Stomach (tissue), 19 donors: ENCODE measurements at places on chromosomes 12 and 14.
A peak's percentile ranks its signal among the peaks of the same experiment; 100 is the strongest.

- no peaks in the 10 kb centered on the region for H3K27me3 ChIP-seq
- H3K36me3 ChIP-seq, result peaks cover 48% of the 10 kb centered on the region
- no peak overlapping the region for H3K27ac ChIP-seq
- H3K4me3 ChIP-seq, result no peak overlapping the region
- H3K4me1 ChIP-seq, result peaks cover 14% of the 10 kb centered on the region
- DNase-seq, result no peak
Observed at GRCh38 chr12:6664902-6665301, 2.0 kb upstream of the ING4 start.

- no peaks in the 10 kb centered on the region for H3K27me3 ChIP-seq
- peak overlapping the region; percentile 95 for H3K27ac ChIP-seq
- no peak overlapping the region for H3K4me3 ChIP-seq
- peaks cover 73% of the 10 kb centered on the region for H3K4me1 ChIP-seq
- peak; percentile 91 for DNase-seq
Observed at GRCh38 chr12:109462868-109463692, 14.0 kb downstream of the KCTD10 start.

- no peak overlapping the region for H3K27ac ChIP-seq
- H3K27me3 ChIP-seq, result no peaks in the 10 kb centered on the region
- no peaks in the 10 kb centered on the region for H3K36me3 ChIP-seq
- H3K4me3 ChIP-seq, result no peak overlapping the region
Observed at GRCh38 chr14:77986773-77987172, 183.4 kb upstream of the NRXN3 start.

GRCh38 chr14:50395448-50395847 is 1.2 kb downstream of the CDKL1 start:
- peaks cover 35% of the 10 kb centered on the region for H3K4me1 ChIP-seq
- no peaks in the 10 kb centered on the region for H3K27me3 ChIP-seq
- peak overlapping the region; percentile 90 for H3K27ac ChIP-seq
- H3K36me3 ChIP-seq, result no peaks in the 10 kb centered on the region
- peak overlapping the region; percentile 67 for H3K4me3 ChIP-seq
- DNase-seq, result no peak

DNA sequence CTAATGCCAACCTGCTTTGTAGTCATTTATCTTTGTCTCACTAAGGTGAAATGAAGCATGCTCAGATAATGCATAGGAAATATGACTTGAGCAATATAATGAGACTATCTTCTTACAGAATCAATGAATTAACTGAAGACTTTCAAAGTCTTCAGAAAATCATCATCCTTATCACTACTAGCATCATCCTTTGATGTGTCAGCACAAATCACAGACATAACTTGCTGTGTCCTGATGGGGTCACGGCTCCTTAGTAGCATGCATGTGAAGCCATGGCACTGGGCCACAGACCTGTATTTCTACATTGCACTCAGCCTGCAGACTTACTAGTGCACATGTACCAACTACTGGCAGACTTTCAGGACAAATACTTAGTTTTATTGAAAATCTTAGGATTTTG is 18.9 kb downstream of the TMEM260 start:
- no peak overlapping the region for H3K27ac ChIP-seq
- no peak for DNase-seq
- H3K27me3 ChIP-seq, result no peaks in the 10 kb centered on the region
- H3K4me3 ChIP-seq, result no peak overlapping the region

DNA sequence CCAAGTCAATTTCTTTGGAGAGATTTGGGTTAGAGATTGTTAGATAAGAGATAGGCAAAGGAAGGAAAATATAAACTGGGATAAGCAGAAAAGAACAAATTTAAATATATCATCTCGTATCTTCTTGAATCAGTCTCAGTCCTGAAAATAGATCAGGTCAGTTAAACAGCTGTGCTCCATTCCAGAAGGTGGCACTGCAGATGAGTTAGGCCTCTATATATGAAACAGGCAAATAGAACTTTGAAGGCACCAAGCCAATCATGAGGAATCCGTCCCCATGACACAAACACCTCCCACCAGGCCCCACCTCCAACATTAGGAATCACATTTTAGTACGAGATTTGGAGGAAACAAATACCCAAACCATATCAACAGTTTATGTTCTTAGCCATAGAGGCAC is 605.5 kb upstream of the USP15 start:
- no peaks in the 10 kb centered on the region for H3K36me3 ChIP-seq
- H3K27me3 ChIP-seq, result no peaks in the 10 kb centered on the region
- DNase-seq, result no peak
- H3K27ac ChIP-seq, result no peak overlapping the region
- H3K4me3 ChIP-seq, result no peak overlapping the region
- H3K4me1 ChIP-seq, result no peaks in the 10 kb centered on the region

DNA sequence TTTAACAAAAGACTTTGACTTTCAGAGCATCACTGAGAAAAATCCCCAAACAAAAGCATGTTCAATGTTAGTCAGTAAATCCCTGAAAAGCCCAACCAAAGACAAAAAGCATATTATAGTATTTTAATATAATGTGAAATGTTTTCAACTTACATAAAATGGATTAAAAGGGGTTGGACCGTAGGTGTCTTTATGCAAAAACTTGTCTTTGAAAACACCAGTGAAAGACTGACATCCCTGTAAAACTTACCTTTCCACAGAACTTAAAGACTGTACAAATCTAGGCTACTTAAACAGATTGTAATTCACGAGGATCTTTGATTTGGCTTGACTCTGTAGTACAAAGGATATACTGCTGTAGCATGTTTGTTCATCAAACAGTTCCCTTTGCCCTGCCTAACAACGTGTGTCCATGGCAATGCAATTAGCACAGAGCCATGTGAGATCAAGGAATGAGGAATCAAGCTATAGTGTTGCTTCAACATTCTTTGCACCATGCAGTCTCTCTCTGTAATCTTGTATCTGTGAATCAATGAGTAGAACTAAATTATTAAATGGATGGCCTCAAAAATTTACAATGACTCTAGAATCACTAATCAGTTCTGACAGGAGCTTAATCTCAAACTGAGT is 138.5 kb upstream of the SYT1 start:
- H3K4me1 ChIP-seq, result no peaks in the 10 kb centered on the region
- H3K27me3 ChIP-seq, result no peaks in the 10 kb centered on the region

DNA sequence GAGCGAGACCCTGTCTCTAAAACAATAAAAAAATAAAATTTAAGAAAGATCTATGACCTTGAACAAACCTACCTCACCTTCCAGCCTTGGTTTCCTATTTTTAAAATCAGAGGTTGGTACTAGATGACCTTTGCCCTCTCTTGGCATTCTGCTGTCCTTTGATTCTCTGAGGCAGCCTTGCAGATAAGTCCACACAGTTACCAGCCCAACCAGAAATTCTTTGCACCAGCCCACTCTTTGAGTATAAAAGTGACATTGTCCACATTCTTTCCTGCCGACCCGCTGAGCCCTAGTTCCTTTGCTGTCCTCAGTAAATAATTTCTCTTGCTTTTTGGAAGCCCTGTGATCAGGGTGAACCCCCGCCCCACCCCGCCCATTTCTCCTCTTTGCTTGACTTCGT is 150.4 kb downstream of the PHETA1 start:
- H3K36me3 ChIP-seq, result no peaks in the 10 kb centered on the region
- H3K27ac ChIP-seq, result no peak overlapping the region
- no peaks in the 10 kb centered on the region for H3K27me3 ChIP-seq
- DNase-seq, result no peak

- DNase-seq, result no peak
- no peaks in the 10 kb centered on the region for H3K4me1 ChIP-seq
- H3K27me3 ChIP-seq, result no peaks in the 10 kb centered on the region
- H3K4me3 ChIP-seq, result no peak overlapping the region
- no peak overlapping the region for H3K27ac ChIP-seq
- no peaks in the 10 kb centered on the region for H3K36me3 ChIP-seq
Observed at GRCh38 chr14:57816568-57817284, 49.2 kb downstream of the SLC35F4 start.

DNA sequence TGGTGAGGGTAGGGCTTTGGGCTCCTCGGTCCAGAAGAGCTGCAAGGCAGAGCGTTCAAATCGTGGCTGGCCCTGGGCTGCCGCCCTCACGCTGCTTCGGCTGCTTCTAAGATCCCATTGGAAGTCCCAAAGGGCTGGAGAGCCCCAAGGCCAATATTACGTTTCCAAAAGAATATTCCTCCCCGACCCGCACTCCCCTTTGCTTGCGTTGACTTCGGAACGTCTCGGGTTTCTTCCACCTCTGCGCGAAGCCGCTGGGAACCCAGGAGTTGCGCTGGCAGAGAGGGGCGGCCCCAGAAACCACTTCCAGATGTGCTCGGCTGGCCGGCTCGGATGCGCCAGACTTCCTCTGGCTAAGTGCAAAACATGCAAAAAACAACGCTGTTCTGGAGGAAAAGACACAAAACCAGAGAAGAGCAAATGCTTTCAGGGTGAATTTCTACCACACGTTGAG is at the start of gene GLT8D2:
GLT8D2 (minus strand) TSS at position 285 of the 454 bp plus-strand sequence. CDS start 30,539 bp downstream, outside the sequence.
- peaks cover 10% of the 10 kb centered on the region for H3K4me1 ChIP-seq
- H3K27me3 ChIP-seq, result no peaks in the 10 kb centered on the region
- peak within 1 kb of the TSS; percentile 78 for H3K27ac ChIP-seq
- peak; percentile 81 for DNase-seq
- H3K36me3 ChIP-seq, result no peaks in the 10 kb centered on the region

DNA sequence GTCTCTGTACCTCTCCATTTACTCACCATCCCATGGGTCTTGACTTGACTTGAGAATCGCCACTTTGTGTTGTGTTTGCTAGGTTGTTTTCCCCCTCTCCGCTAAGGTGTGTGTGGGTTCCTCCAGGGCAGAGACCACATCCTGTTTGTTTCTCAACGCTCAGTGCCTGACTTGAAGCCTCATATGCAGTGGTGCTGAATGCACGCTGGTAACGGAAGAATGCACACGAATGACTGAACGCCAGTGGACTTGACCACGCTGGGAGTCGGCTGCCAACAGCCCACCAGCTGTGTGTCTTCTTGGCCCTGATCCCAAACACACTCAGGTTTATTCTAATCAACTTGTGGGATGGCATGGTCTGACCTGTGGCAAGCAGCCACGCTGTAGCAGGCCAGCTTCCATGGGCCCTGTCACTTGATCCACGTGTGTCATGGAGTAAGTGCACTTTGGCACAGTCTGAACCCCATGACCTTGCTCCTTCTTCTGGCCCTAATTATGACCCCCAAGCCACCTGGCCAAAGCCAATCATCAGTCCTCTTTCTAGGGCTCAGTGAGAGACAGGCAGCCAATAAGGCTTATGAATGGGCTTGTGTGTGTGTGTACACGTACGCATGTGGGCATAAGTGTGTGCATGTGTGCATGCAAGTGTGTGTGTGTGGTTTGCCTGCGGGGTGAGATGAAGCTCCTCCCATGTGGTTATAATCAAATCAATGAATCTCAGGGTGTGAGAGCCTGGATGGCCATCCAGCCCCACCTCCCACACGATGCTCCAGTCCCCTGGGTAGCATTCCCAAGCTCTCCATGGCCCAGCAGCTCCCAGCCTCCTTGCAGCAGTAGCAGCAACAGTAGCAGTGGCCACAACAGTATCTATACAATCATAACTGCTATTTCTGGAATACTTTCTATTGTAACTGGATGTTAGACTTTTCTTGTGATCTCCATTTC is 6.4 kb upstream of the TC2N start:
- H3K36me3 ChIP-seq, result peaks cover 58% of the 10 kb centered on the region
- no peak overlapping the region for H3K4me3 ChIP-seq
- no peaks in the 10 kb centered on the region for H3K27me3 ChIP-seq
- peak overlapping the region; percentile 92 for H3K27ac ChIP-seq

DNA sequence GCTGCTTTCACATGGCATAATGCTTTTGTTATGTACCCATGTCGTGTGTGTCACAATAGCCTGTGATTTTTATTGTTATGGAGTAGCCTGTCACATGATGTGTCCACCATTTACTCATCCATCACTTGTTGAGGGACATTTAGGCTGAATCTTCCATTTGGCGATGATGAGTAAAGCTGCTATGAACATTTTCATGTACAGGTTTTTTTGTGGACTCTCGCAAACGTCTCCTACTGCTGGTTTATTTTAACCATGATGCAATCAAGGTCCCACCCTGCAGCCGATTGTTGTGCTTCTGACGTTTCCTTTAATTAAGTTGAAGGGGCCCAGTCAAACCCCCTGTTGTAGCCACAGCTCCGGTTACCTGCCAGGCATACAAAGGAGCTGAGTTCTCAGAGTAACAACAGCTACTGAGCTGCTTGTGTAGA is 63.2 kb downstream of the ZNF664 start:
- no peaks in the 10 kb centered on the region for H3K4me1 ChIP-seq
- H3K36me3 ChIP-seq, result no peaks in the 10 kb centered on the region
- H3K4me3 ChIP-seq, result no peak overlapping the region
- no peak for DNase-seq

DNA sequence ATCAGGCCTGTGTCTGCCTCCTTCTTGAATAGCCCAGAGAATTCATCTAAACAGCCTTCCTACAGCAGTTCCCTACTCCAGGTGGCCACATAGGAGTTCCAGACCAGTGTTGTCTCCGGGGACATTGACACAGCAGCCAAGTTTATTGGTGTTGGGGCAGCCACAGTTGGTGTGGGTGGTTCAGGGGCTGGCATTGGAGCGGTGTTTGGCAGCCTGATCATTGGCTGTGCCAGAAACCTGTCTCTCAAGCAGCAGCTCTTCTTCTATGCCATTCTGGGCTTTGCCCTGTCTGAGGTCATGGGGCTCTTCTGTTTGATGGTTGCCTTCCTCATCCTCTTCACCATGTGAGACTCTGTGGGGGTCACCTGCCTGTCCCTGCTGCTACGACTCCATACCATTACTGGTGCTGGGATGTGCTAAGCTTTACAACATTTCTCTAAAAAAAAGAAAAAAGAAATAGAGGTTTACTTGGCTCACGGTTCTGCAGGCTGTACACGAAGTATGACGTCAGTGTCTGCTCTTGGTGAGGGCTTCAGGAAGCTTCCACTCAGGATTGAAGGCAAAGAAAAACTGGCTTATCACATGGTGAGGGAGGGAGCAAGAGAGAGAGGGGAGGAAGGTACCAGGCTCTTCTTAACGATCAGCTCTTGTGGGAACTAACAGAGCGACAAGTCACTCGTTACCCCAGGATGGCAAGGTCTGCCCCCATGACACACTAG is 57.5 kb downstream of the CHST11 start:
- no peak overlapping the region for H3K27ac ChIP-seq
- no peak for DNase-seq
- peaks cover 8% of the 10 kb centered on the region for H3K4me1 ChIP-seq
- H3K27me3 ChIP-seq, result no peaks in the 10 kb centered on the region

DNA sequence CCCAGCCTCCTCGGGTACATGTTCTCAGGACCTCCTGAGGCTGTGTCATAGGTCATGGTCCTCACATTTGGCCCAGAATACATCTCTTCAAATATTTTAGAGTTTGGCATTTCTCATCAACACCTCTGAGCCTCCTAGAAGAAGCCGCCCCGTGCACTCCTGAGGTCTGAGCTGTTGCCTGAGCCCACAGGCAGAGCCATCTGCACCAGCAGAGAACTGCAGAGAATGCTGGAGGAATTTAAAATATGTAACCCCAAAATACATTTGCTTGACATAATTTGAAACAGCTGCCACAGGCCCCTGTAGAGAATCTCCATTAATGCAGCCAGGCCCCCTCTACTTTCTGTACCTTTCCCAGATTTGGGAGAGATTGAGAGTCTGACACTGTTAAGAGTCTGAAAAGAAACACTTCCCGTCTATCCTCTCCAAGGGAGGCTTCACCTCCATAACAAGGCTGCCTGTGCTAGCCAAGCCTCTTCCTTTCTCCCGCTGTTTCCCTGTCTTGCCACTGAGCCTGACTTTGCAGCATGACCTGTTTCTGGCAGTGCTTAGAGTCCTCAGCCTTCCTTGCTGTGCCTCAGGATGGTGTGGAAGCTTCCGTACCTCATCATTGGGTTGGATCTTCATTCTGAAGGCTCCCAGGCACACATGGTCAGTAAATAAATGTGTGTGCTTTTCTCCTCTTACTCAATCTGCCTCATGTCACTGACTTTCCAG is 95.4 kb upstream of the SFSWAP start:
- H3K4me3 ChIP-seq, result no peak overlapping the region
- no peaks in the 10 kb centered on the region for H3K4me1 ChIP-seq
- DNase-seq, result no peak
- H3K36me3 ChIP-seq, result no peaks in the 10 kb centered on the region
- H3K27me3 ChIP-seq, result peaks cover 5% of the 10 kb centered on the region
- no peak overlapping the region for H3K27ac ChIP-seq
